Endothelial cell of coronary artery (primary cell): ENCODE measurements at places on chromosomes 16 and 17. TPM values are rescaled to one million over a fixed set of nuclear protein-coding genes. Genes with fewer than 3 reads are reported as not detected.

Gene ACSM2B
- total RNA-seq = under 0.01 TPM in 1 of 2 replicates, not detected in the other

Gene ARHGAP27
- total RNA-seq = 13.4 and 16.6 TPM in 2 replicates

Gene TP53TG3B
- total RNA-seq = not detected in 2 replicates

Gene KCNJ2
- 14.8 and 18.7 TPM in 2 replicates for total RNA-seq

Gene TNFSF13
- 0.66 and 0.90 TPM in 2 replicates for total RNA-seq

Gene IRX6
- not detected in 2 replicates for total RNA-seq

Gene TEX19
- under 0.01 and 0.09 TPM in 2 replicates for total RNA-seq

Gene ZSCAN10
- 0.19 TPM in 1 of 2 replicates, not detected in the other for total RNA-seq

Gene SLC5A10
- total RNA-seq = not detected in 2 replicates
